ENCODE measurements at places on chromosomes 7 and 10.

GRCh38 chr7:124072603-124073309, 39.9 kb upstream of the TMEM229A start:
- DNase-seq, result peak; percentile 24

DNA sequence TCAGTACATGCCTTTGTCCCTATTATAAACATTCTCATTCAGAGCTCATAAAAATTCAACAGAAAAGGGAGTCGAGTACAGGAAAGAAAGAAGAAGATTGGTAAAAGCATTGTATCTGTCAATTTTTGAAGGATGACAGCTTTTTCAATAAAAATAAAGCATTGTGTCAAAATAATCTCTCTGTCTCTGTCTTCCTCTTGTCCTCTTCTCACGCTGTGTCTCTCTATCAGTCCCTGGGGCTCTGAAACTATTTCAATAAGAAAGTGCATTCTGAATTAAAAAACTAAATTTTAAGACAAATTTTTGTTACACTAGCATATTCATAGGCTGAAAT, 248.4 kb downstream of the TNS3 start:
- no peak for DNase-seq

- peak; percentile 20 for DNase-seq
These were observed 44.2 kb upstream of the DPYSL4 start for GRCh38 chr10:132142396-132143161.

- DNase-seq, result peak; percentile 55
These were observed 11.0 kb downstream of the TLL2 start for GRCh38 chr10:96502561-96503282.

- no peak for DNase-seq
These were observed 477.1 kb downstream of the RPS24 start for GRCh38 chr10:78510566-78511323.

DNA sequence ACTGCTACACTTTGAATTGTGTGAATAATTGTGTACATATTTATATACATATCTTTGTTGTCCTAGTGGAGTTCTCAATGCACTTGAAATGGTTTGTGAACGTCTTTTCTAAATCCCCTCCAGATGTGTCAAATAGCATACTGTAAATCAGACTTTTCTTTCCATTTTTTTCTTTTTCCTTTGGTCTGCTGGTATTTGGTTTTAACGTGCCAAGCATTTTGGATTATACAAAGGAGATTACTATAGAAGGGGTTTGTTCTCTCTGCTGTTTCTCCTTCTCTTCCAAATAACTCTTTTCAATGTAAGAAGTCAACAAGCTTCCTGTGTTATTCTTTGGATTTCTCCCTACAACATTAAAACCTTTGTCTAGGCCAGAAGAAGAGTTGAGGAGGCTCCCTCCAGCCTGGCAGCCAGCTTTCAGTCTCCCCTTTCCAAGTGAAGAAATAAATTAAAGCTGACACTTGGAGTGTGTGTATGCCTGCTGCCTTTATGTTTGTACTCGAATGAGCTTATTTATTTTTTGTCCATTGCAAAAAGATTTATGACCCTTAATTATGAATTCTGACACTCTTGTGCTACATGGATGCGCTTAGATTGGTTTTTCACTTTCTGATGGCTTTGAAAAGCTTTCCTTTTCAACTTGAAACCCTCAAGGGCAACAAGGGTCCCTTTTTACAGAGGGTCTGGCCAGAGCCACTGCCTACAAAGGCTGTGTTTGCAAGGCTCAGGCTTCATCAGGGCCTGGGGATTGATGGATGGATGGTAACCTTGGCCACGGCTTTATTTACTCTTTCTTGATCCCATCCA, 107.8 kb downstream of the RAB18 start:
- peak; percentile 41 for DNase-seq

DNA sequence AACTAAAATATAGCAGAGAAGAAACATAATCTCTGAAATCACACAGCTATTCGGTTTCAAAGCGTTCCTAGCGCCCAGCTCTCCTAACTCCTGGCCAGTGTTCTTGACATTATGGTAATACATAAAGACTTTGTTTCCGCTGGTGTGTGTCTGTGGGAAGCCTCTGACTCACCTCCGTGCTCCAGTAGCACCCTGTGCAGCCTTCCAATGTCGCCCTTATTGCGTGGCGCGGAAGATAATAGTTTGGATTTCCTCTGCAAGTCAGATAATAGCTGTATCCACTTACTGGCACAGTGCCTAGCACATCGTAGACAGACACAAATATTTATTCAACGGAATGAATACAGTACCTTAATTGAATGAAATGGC, 570 bp downstream of the BMS1 start:
- DNase-seq, result peak; percentile 40

GRCh38 chr10:50679149-50679548, 55.4 kb upstream of the SGMS1 start:
- DNase-seq, result no peak

GRCh38 chr7:74083928-74084721, 521 bp downstream of the LIMK1 start:
- peak; percentile 42 for DNase-seq

DNA sequence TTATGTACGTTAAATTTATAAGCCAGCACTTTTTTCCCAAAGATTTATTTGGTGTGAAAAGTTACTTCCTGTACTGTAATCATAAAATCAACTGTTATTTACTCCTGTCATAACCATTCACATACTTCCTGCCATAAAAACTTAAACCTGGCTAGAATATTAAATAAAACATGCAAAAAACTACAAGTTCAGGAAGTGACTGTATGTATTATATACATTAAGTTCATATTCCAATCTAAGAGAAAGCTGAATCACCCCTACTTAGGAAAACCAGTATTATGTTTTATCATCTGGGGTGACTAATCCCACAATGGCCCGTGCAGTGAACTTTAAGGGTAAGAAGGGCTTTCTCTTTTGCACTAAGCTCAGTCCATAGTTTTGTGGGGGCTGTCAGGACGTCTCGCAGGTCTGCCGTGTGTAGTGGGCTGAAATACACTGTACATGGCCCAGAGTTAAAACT, 183.7 kb upstream of the KLF14 start:
- peak; percentile 65 for DNase-seq

DNA sequence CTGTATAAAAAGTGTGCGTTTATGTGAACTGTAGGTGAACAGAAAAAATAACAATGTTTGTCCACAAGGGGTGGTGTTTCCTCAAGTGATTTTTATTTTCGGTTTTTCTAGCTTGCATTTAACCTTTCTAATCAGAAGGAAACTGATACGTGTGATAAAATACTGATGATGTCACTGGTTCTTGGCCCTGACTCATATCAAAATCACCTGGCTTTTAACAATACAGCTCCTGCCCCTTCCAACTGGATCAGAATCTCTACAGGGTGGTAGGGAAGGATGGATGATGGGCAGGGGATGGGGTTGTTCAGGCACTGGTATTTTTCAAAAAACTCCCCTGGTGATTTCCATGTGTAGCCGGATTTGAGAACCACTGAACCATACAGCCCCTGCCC, 10.9 kb downstream of the NPFFR1 start:
- no peak for DNase-seq

GRCh38 chr10:113423981-113424721, 128.7 kb upstream of the HABP2 start:
- DNase-seq, result peak; percentile 30

GRCh38 chr10:122279725-122280141, 8.6 kb downstream of the BTBD16 start:
- DNase-seq, result peak; percentile 54

DNA sequence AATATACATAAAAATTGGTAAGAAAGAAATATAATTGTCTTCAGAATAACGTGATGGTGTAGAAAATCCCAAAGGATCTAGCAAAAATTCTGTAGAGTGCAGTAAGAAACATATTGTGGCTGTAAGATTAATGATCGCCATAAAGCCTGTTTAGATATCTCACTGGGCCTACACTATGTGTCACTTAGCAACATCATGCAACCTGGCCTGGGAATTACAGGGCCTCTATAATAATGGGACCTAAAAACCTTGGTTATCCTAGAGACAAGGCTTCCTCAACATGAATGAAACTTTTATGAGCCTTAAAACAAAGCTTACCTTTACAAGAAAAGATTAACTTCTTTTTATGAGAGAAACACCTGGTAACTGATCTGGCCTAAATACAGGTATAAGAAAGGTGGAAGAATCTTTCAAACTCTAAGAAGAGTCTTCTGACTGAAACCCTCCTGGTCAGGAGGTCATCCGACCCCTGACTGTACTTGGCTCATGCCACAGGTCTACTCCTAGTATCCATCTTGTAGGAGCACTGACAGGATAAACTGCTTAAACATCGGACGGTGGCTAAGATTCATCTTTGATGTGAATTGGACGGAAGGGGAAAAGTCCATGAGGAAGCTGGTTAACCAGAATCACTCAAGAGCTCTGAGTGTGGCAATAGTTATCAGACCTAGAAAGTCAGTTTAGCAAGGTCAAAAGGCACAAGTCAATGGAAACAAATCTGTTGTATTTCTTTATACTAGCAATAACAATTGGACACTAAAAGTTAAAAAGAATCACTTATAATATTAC, 1155.1 kb upstream of the SORCS1 start:
- DNase-seq, result no peak

GRCh38 chr10:44780426-44780825, 130.7 kb upstream of the TMEM72 start:
- no peak for DNase-seq

DNA sequence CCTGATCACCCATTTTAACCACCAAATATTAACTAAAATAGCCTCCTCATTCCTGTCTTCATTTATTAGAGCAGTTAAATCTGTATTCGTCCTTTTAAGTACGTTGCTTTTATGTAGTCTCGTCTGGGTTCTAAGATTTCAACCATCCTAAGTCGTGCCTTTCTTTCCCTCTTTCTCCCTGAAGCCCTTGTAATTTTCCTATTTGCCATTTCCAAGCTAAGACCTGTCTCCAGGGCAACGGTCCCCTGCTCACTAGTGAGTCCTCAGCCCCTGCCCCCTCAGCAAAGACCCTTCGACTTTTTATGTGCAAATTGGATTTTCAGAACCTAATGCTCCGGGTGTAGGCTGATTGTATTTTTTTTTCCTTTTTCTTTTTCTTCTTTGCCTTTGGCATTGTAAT, 16.1 kb upstream of the MEST start:
- no peak for DNase-seq

DNA sequence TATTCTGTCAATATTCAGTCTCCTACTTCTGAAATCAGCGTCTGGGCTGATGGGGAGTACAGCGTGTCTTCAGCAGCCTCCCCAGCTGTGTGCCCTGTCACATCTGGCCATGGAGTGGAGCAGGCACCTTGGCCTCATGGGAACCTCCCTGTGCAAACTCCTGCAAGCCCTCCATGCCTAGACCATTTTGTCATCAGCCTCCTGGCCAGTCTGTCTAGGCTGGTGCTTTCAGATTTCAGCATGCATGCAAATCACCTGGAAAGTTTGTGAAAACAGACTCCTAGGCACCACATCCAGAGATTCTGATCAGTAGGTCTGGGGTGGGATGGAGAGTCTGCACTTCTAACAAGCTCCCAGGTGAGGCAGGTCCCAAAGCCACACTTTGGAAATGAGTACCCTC, 26.2 kb upstream of the CCSER2 start:
- no peak for DNase-seq

- no peak for DNase-seq
These were observed 42.4 kb upstream of the HGF start for GRCh38 chr7:81811956-81812865.

DNA sequence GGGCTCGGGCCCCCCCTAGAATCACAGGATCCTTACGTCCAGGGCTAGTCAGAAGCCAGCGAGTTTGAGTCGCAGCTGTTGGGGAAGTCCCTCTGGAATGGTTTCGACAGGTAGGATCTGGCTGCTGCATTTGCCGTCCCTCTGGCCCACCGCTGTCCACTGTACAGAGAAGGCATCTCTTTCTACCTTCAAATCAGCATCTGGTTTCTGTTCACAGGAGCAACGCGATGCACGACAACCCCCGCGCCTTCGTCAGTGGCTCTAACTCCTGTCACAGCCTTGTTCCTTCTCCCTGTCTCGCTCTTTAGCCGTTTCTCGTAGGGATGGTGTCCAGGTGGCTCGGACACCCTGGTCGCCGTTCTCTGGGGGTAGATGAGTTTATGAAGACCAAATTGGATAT, 11.2 kb upstream of the PFKFB3 start:
- no peak for DNase-seq

DNA sequence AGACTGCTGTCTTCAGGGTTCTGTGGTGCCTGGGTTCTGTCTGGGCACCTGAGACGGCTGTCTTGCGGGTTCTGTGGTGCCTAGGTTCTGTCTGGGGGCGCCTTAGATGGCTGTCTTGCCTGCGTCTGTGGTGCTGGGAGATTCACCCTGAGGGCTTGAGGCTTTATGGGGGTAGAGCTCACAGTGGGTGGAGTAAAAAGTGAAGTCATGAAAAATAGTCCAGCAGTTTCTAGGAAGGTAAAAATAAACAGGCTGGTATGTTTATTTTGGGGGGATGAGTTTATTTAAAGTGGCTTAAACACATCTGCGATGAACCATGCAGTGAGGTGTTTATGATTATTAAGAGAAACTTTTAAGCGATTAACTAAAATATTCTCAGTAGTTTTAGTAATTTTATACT, 64.2 kb downstream of the NKX6-2 start:
- no peak for DNase-seq

DNA sequence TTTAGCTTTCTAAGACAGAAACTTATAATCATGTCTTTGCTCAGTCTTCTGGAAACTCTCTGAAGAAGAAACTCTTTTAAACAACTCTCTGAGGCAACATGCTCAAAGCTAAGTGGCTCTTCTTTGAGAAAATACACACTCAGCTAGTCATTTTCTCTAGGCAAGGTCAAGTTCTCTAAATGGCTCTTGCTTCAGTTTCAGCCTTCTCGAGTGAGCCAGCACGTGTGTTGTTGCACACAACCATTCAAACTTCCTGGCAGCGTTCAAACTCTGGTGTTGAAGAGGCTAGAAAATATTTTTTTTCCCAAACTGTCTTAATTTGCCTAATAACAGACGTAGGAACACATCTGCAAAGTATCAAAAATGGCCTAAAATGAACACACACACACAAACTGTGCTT, 129.1 kb downstream of the THSD7A start:
- no peak for DNase-seq

DNA sequence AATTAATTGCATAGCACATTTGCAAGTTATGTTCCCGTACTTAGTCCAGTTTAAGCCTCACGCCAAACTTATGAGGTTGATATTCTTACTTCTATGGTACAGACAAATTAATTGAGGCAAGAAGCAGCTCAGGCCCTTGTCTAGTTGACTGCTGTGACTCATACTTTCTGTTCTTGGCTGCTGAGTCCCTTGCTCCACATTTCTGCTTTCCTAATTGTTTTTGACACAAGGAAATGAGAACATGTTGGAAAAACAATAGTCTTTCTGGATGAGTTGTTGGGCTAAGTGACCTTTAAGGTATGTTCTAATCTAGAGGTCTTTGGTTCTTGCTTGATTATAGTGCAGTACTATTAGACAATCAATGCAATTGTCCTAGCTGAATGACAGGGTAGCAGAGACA, 331.8 kb downstream of the NRG3 start:
- DNase-seq, result no peak

Measured in fibroblast of skin of scalp (primary cell).